Aorta (tissue), 5 donors: ENCODE measurements at places on chromosomes 2 and 18.

DNA sequence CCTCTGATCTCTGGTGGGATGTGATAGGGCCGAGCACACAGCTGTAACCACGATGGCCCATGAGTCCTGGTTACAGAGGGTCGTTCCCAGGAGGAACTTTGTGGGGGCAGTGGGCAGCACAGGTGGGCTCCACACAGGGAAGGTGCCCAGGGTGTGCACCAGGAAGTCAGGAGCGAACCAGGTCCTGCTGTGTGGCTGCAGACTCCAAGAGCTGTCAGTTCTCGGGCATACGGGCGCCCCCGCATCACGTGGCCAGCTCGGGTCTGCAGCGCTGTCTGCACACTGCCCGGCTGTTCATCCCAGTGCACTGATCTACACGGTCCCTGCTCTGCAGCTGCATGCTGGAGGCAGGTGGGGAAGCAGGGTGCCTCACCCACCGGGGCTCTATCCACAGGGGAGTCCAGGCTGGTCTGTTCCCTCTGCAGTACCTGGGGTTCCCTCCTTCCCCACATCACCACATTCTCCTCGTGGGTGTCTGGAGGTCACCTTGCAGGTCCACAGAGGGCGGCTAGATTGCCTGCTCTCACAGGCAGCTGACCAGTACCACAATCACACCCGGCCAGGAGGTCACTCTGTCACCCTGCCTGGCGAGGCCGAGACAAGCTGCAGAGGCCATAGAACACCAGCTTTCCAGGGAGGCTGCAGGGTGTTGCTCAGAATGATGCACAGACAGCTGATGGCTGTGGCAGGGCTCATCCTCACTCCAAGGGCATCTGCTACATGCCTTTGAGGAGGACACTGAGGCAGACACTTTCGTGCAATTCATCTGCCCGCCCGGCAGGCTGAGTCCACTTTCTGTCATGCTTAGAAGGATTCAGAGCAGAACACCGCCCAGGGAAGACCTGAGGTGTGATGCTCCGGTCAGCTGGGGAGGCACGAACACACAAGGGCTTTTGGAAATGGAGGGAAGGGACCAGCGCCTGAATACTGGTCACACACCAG lies 202.7 kb downstream of the EIPR1 start:
- no peak for DNase-seq

DNA sequence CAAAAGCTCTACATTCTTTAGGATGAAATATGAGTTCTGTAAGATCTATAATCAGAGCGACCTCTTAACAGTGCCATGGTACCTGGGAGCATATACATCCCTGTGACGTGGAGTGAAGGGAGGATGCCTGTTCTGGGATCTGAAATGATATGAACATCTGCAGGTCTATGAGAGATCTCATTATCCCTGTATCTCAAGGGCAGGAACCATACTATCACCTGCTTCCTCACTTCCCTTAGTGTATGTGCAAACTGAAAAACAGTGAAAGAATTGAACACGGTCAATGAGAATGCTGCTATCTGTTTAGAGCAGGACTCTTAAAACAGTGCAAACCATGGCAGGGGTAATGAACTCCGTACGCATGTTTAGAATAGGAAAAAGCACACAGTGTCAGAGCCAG lies 364.0 kb downstream of the LPIN1 start:
- DNase-seq = no peak

DNA sequence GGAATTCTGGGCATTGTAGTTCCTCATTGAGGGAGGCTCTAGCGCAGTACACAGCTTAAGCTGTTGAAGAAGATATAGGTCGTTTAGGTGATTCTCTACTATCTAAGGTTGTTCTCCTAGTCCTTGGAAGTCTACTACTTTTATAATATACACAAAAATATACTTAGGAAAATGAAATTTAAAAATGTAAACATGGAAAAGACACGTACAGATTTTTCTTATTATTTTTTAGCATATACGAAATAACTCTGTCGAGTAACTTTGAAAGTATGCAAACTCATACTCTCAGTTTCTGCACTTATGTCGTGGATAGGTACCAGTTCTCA lies 272 bp upstream of the FASTKD1 start:
- no peak for DNase-seq

DNA sequence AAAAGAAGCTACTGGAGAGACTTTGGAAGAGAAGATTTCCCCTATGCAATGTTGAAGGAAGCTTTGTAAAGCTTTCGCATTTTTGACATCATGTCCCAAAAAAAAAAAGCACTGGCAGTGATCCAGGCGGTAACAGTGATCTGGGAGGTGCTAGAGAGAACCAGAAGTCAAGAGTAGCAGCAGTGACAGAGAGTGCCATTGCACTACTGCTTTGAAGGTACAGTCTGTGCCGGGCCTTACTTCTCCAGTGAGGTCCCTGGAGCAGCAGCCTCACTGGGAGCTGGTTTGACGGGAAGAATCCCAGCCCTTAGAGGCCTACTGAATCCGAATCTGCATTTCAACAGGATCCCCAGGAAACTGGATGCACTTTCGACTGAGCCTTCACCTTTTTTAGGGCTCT lies 50.9 kb upstream of the ATL2 start:
- no peak for DNase-seq

DNA sequence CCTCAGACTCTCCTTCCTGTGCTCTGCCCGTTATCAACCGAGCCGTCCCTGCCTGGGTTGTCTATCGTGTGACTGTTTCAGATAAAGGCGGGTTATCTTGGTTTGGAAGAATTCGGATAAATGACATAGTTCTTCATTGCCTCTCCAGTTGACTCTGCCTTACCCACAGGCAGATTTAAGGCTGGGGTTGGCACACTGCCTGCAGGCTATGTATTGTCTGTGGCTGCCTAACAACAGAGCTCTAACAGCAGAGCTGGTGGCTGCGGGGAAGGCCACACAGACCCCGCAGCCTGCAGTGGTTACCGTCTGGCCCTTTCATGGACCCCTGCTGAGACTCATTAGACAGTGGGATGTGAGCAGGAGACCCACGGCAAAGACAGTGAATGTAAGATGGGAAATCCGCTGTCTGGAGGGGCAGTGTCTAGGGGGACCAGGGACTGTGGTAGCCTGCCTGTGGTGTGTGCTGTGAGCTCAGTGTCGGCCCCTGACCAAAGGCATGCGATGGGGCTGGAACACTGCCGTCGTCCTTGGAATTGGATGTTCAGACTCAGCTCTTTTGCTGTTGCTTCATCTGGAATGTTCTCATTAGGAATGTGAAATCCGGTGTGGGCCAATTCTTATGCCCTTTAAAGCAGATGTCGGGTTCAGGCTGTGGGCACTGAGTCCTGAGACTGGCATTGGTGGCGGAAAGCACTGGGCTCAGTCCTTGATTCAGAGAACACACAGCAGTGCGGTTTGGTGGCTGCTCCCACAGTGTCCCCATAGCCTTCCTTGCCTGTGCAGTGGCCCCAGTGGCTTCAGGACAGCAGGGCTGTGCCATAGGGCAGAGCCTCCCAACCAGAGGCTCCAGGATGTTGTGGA lies 44.5 kb downstream of the SH3RF3 start:
- DNase-seq = peak; percentile 90

GRCh38 chr2:173280853-173281252 lies 73.8 kb upstream of the CDCA7 start:
- no peak for DNase-seq

DNA sequence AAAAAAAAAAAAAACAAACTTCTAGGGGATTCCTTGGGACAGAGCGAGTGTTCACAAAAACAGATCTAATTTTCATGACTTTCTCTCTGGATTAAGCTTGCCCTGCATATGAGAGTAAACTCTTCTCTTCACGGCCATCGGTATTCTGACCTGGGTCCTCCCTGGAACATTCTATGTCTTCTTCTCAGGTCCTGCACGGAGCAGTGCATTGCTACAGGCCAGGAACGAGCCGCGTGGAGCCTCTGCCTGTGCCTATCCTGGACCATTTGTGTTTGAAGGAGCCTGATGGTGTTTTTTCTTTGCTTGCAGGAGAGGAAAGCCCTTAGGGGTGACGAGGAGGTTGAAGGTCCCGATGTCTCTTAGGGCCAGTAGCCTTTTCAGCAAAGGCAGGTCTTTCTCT lies 1.8 kb upstream of the OXER1 start:
- no peak for DNase-seq

GRCh38 chr18:36284671-36285295 lies 12.7 kb upstream of the FHOD3 start:
- no peak for DNase-seq

- DNase-seq = no peak
Observed at GRCh38 chr2:74693668-74694067, 39.6 kb downstream of the SEMA4F start.

DNA sequence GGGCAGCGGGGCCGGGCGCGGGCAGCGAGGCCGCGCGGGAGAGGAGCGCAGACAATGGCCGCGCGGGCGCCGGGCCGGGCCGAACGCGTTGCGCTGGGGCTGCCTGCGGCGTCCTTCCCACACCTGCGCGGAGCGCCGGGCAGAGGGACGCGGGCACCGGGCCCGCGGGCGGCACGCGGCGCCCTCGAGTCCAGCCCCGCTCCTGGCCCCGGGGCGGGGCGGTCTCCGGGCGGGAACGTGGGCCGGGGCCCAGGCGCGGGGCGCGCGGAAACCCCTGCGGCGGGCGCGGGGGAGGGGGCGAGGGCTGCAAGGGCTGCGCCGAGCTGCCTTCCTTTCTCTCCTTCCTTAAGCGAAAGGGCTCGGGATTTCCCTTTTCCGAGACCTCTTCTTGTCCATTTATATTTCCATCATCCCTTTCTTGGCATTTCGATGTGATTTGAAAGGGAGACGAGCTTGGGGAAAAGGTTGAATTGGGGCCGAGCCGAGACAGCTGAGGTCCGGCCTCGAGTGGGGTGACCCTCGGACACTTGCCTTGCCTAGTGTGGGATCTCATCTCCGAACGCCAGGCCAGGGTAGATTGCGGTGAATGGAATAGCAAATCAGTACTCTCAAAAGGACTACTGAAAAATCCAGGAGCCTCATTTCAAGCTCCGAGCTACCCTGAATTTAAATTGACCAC lies 676 bp downstream of the KLHL23 start:
- no peak for DNase-seq

GRCh38 chr2:239576784-239577685 lies 176.2 kb upstream of the HDAC4 start:
- peak; percentile 1 for DNase-seq

DNA sequence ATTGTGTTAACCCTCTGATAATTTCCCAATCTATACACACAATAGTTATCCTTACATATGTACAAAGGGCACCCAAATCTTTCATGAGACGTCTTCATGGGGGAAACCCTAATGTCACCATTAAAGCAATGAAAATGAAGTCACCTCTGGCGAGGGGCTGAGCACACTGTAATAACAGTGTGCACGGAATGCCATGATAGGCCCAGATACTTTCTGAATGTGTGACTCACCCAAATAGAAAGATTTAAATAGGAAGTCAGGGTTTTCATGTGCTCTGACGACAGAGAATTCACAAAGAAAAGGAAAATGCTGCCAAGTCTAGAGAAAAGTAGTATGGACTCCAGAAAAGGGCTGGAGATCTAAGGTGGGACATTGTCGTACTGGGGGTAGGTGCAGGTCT lies 128.3 kb downstream of the SATB2 start:
- DNase-seq = no peak

- no peak for DNase-seq
Observed at GRCh38 chr2:201955702-201956141, 77.9 kb upstream of the FZD7 start.

GRCh38 chr18:74456017-74456348 lies 1.1 kb downstream of the DIPK1C start:
- no peak for DNase-seq

GRCh38 chr18:51726614-51727013 lies 529.1 kb upstream of the MEX3C start:
- DNase-seq = no peak

- DNase-seq = no peak
Observed at GRCh38 chr18:76307293-76307690, 187.8 kb downstream of the ZNF516 start.

DNA sequence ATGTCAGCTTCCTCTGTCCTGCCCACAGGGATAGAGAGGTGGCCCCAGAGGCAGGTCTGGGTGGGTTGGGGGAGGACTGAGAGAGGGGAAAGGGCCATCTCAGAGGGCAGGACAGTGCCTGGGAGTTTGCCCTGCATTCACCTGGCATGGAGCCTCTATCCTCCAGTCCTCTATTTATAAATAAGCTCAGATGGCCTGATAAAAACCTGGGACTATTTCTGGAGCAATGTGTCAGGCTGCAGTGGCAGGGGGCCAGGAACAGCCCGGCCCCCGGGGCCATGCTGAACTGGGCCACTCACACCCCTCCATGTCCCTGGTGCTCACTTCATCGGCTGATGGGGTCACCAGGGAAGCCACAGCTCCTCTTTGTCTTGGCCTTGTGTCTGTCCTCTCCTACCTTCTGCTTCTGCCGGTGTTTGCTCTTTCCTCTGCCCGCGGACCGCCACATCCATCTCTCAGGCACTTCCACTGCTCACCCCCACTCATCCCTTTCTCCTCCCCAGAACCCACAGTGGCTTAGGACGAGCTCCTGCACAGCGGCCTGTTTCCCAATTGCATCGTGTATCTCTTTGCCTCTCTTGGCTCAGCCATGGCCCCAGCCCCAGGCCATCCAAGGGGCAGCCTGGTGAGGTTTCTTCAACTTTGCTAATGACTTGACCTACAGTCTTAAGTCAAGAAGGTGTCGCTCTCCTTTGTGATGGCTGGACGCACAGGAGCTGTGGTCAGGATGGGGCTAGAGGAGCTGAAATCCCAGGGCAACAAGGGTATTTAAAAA lies 38.8 kb downstream of the SCTR start:
- DNase-seq = no peak

GRCh38 chr2:54404270-54404669 lies 51.9 kb upstream of the SPTBN1 start:
- DNase-seq = no peak
